NCI-H524 (cell line): ENCODE measurements at places on chromosomes 1 and 21.

- no peak for DNase-seq
Observed at GRCh38 chr1:224378855-224379631, 22.4 kb downstream of the CNIH4 start.

DNA sequence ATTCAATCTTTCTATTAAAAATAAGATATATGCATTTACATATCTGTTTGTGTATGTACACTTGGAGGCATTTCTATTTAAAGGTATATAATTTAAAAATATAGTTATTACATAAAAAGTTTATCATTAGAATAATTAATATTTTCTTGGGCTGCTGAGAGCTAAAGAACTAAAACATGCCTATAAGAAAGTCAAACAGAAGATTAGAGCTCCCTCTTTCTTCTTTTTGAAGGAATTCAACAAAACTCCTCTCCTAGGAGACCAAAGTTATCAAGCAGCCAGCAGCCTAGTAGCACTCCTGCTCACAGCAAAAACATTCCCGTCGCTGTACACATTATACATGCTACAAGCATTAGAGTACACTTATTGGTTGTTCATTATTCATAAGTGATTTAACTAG lies 216.4 kb downstream of the VAV3 start:
- peak; percentile 3 for DNase-seq

DNA sequence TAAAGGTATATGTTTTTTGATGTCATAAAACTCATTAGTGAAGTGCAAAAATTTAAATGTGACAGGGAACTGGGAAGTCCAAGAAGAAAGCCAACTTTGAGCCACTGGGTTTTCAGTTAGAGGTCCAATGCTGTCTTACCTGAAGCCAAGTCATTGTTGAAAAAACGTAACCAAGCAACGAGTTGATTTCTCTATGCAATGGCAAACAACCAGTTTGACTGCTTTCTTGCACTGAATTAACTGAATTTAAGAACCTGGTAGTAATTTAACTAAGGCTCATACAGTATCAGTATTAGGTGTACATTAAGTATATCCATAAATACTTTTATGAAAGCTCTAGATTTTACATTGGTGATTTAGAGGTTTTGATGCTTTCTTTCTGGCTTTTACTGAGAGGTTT lies 20.2 kb upstream of the S1PR1 start:
- DNase-seq, result no peak

DNA sequence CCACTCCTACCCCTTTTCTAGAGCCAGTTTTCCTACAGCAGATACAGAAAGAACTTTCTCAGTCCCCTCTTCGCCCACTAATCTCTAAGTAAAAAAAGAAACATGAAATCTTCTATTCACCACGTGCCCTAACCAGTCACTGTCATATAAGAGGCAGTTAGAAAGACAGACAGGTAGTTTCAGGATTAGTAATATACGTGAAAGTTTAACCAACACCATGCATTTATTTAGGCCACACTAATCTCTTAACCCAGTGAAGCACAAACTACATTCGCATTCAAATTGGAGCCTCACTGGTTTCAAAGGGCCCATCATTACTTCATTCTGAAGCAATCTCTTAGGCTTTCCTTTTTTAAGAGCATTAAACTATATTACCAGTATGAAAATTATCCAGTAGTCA lies 10.1 kb downstream of the GPATCH2 start:
- DNase-seq, result no peak

DNA sequence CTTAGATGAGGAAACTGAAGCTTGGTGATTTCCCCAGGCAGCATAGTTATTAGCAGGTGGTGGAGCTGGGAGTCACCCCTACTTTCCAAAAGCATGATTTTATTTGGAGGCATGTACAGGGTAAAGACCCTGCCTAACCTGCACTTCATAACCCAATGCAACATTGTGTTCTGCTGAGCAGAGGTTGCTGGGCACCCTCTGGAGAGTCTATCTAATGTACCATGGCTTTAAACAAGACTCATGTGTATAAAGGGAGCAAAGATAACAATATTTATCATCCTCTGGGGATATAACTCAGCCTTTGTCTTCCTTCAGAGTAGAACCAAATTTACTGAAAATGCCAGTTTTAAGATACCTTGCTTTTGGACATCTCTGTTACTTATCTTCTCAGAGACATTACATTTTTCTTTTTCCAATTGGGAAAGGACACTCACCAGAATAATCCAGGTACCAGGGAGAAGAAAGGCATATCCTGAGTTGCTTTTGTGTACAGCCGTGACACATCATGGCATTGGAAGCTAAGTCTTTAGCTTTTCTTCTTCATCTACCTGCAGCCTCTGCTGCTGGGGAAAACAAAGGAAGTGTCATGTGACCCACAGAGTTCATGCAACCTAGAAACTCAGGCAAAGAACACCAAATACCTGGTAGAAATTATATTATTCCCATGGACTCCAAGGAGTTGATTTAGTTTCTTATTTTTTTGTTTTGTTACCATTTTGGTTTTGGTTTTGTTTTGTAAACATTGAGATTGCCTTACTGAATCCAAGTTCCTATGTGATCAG lies 39.6 kb downstream of the ELAVL4 start:
- DNase-seq, result no peak

- no peak for DNase-seq
Observed at GRCh38 chr1:157955857-157956256, 37.6 kb upstream of the KIRREL1 start.

- no peak for DNase-seq
Observed at GRCh38 chr1:154158307-154159125, 3.6 kb upstream of the NUP210L start.

DNA sequence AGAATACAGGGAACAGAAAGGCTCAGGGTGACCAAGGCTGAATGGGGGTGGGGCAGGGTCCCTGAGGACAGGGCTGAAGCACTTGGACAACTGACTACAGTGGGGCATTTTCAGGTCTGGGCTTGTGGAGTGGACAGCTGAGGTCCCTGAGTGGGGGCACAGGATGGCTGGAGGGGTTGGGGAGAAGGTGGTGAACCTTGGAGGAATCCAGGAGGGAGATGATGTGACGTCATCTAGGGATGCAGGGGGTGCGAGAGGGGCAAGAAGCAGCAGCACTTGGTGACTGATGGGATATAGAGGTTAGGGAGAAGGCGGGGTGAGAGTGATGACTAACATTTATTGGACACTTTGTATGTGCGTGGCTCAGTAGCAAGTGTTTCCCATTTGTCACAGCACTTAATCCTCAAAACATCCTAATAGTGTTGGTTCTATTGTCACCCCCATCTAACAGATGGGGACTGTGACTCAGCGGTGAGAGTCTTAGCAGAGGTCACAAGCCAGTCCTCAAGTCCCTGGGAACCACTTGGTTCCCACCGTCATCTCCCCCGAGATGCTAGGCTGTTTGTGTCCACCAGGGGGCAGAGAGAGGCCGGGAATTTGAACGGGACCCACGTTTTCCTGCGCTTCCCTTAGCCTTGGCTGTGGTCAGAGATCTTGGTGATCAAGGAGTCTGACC lies 27.9 kb upstream of the BMP8B start:
- DNase-seq, result peak; percentile 88

DNA sequence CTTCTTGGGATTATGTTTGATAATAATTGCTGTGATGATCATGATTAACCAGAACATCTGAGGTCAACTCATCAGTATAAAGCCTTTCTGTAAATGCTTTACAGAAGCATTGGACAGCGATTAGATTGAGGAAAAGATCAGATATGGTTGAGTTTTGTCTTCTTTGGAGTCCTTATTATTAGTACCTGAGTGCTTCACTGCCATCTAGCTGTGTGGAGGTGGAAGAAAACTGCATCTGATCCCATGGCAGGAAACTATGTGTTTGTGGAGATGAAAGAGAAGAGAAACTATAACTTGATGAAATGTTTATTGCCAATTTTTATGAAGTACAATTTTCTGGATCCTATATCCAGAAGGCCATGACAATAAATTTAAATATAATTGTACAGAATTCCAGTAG lies 11.4 kb downstream of the FLG2 start:
- DNase-seq, result no peak

- DNase-seq, result no peak
Observed at GRCh38 chr1:91689641-91690481, 189.2 kb downstream of the CDC7 start.

- DNase-seq, result no peak
Observed at GRCh38 chr1:180392020-180392419, 110.4 kb downstream of the ACBD6 start.

DNA sequence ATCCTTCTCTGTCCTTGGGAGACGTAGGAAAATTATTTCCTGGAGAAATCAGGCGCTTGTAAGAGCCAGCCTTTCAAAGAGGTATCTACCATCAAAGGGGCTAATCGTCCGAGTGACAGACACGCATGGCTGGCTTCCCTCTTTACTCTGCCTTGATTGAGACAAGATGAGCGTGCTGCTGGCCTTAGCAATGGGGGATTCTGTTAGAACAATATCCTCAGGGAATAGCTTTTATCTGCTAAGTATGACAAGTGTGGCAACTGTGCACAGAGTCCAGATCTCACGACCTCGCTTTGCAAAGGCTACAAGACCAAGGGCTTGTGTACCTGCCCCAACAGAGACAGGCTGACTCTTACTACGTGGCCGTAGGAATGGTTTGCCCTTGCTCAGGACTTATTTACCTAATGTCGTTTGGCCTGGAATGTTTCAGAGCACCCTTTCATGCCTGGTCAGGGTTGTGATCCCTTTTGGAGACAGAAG lies 417.1 kb downstream of the KIF26B start:
- no peak for DNase-seq

GRCh38 chr1:111462370-111463028 lies 11.3 kb upstream of the C1orf162 start:
- no peak for DNase-seq

DNA sequence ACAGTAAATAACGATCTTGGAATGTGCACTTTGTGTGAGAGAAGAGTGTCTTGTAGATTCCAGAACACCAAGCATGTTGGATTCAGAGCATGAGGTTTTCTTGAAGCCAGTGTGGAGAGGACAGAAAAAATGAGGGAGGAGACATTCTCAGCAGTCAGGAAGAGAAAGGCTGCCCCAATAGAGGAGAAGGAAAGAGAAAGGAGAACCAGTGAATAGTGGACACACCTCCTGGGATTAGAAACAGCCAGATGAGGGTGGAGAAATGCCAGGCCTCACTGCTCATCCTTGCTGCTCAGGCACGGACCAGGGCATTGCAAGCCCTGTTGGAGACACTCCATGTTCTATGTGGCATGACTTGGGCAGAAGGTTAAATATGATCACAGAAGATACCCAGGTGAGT lies 69.0 kb upstream of the KAZN start:
- DNase-seq, result no peak

- no peak for DNase-seq
Observed at GRCh38 chr1:53162621-53163020, 20.2 kb upstream of the SLC1A7 start.

DNA sequence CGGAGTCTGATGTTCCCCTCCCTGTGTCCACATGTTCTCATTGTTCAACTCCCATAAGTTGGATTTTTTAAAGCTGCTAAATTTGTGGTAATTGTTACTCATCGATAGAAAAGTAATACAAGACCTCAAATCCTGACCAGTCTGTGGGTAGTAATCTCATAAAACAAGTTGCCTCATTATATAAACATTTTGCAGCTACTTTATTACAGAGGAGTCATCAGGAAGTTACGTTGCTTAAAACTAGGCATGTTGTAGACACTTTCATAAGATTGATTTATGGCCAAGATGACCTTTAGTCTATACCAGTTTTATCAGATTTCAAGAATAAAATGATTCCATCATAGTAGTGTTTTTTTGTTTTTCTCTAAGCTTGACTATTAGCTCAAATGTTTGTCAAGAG lies 208.8 kb downstream of the GIPC2 start:
- no peak for DNase-seq

- DNase-seq, result no peak
Observed at GRCh38 chr1:39690794-39691382, 345 bp downstream of the HPCAL4 start.

GRCh38 chr1:87902830-87903229 lies 574.1 kb downstream of the LMO4 start:
- no peak for DNase-seq

DNA sequence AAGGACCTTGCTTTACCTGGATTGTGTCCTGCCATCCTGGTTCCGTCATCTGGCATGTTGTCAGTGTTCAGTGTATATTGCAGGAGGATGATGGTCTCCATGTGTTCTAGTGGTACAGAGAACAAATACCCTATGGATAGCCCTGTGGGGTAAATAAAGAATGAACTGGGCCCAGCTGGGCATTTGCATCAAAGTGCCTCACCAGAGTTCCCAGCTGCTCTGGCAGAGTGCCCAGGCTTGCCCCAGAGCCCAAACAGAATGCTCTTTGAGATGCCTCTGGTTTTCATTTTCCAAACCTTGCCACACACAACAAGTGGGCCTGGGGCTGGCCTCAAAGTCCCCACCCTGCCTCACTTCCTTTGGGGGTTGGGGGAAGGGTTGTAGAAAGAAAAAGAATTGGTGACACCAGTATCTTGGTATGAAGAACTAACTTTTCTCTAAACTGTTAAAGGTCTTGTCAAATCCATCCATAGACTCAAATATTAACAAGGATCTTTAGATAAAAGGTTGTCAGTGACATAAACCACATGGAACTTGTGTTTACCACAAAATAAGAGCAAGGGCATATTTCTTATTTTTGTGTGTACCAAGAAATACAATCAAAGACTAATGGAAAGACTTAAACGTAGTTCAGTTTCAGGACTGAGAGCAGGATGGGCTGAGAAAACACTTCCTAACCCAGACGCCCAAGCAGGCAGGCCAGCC lies 82.2 kb downstream of the LMO4 start:
- DNase-seq, result peak; percentile 2

- peak; percentile 25 for DNase-seq
Observed at GRCh38 chr1:152654110-152654509, 9.1 kb upstream of the LCE2D start.

DNA sequence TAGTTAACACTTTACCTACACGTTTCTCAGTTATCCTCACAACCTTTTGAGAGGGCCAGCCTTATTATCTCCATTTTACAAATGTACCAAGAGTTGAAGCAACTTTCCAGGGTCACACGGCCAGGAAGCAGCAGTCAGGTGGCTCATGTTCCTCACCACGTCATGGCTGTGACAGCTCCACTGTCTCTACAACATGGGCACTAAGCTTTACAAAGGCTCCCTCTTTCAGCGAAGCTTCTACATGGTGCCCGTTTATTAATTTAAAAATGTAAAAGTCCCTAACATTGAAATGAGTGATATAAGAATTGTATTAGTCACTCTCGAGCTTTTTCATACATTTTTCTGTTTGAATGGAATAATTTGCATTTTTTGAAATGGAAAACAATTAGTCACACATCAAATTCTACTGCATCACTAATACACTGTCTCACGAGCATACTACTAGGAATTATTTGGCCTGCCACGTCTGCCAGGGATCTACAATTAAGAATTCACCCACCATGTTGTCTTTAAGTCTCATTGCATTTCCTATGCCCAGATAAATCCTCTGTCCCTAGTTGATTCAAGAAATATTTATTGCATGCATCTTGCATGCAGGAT lies 28.4 kb upstream of the LIN9 start:
- DNase-seq, result no peak

DNA sequence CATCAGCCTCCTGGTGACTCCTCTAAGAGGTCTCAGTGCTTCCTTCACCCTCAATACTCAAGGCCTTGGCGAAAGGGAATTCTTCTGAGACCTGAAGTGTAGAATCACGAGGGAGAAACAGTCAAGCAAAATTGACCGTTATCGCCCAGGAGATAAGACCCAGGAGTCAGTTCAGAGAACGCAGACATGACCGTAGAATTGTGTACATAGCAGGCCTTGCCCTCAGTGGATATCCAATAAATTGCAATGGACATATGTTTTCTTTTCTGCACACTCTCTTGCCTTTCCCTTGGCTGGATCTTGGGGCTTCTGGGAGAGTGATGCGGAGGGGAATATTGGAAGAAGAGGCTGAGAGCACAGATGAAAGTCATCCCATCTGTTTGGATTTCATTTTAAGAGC lies 15.7 kb upstream of the ETS2 start:
- DNase-seq, result no peak
